Stimulated activated CD8-positive, alpha-beta memory T cell treated with anti-CD3 and anti-CD28 coated beads, Interleukin-2, amount 100 ng/mL, for 1 hour (primary cell): ENCODE measurements at places on chromosomes 13 and 19.
A peak's percentile ranks its signal among the peaks of the same experiment; 100 is the strongest.

DNA sequence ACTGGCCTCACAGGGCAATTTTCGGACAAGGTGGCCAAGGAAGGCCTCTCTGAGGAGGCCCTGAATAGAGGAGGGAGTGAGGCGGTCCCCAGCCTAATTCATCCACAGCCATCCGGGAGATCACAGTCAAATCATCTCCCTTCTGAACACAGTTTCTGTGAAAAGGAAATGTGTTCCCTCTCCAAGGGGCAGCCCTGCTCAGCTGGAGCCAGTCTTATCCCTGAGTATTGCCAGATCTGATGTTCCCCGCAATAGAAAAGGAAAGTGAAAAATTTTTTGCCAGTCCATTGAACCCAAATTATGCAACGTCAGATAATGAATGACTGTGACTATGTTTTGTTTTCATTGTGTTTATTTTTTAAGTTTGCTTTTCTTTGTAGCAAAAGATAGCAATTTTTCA is 125.9 kb downstream of the SIPA1L3 start:
- no peak for DNase-seq

GRCh38 chr13:97387890-97388289 is 46.1 kb upstream of the RAP2A start:
- DNase-seq, result no peak

DNA sequence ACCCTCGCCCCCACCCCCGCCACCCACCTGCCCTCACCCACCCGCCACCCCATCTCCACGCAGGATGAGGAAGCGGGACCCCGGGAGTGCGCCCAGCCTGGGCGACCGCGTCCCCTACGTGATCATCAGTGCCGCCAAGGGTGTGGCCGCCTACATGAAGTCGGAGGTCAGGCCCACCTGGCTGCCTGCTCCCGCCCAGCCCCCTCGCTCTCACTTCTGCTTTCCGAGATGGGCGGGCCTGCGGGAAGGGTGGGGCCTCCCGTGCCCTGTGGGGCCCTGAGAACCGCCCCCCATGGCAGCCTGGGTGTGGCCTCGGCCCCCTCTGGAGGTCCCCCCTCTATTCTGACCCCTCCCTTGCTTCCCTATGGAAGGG is 3.1 kb upstream of the SPIB start:
- no peak for DNase-seq

- no peak for DNase-seq
These were observed 30.8 kb downstream of the SMARCA4 start for GRCh38 chr19:10991521-10992081.

- no peak for DNase-seq
These were observed 366.2 kb downstream of the DNAJC15 start for GRCh38 chr13:43389573-43389972.

DNA sequence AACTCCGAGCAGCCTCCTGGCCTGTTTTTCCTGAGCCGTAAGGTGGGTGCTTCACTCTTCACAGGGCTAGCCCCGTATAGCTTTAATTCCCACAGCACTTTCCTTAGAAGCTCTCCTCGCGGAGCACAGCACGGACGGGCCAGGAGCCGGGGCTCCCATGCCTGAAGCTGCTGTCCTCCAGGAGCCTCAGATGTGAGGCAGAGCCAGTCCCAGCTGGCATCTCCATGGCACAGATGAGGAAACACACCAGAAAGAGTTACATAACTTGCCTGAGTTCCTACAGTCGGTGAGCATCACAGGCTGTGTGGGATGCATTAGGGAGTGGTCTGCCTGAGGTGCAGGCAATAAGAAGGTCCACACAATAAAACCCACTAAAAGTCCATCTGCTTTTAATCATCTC is 118.5 kb downstream of the ATP8A2 start:
- no peak for DNase-seq

DNA sequence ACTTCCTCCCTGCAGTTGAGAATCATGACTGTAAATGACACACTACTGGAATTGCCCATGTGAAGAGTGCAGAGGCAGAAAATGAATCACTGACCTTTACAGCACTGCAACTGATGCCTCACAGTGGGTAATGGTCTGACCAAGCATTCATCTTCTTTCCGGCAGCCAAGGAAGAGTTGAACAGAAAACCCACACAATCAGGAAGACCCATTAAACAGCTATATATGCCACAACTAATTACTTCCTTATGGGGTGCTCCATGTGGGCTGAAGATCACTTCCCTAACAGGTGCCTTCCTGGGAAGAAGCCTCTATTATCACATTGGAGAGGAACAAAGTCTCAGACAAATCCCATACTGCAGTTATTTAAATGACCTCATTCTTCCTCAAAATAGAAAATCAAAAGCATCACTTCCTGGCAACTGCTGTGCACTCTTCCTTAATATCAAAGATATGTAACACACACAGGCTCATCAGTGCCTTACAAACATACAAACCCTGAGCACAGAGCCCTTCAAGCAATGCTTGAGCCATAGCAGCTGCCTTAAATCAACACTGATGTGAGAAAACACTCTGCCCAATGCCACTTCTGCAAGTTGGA is 45.8 kb downstream of the RUBCNL start:
- DNase-seq, result no peak

- no peak for DNase-seq
These were observed 20.5 kb downstream of the CARS2 start for GRCh38 chr13:110685305-110686020.

DNA sequence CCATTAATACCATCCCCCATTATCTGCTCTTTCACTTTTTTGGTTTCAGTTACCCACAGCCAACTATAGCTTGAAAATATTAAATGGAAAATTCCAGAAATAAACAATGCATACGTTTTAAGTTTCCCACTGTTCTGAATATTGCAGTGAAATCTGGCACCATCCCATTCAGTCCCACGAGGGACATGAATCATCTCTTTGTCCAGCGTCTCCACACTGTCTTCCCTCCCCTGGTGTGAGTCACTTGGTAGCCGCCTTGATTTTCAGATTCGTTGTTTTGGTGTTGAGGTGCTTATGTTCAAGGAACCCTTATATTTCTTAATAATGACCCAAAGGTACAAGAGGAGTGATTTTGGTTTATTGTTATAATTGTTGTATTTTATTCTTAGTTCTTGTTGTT is 246.1 kb downstream of the DCT start:
- no peak for DNase-seq

DNA sequence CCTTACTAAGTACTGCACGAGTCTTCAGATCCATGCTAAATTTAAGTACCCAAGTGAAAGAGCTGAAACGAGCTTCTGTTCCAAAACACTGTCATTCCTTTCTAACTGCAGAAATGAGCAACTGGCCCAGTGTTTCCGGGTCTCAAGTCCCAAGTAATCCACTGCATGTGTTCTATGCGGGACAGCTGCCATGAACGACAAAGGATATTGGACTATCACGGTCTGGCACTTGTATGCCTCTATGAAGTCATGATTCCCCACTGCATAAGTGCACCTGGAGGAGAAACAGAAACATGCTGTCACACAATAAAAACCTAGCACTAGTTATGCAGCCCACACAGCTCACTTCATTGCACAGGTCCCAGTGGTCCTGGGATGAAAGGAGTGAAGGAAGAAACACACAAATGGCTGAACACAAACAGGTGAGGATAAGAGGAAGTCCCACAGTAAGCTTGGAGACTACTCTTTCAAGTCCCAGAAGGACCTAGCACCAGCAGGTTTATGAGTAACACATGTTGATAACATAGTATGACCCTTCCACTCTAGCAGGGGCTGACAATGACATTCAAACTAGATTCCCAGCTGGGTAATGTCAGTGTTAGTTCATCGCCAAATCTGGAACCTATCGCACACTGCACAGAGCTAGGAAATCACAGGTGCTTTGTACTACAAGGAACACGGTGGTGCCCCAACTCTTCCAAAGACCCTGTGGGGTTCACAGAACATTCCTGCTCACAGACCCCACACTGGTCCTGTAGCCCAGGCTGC is 11.3 kb downstream of the PCID2 start:
- DNase-seq, result no peak

DNA sequence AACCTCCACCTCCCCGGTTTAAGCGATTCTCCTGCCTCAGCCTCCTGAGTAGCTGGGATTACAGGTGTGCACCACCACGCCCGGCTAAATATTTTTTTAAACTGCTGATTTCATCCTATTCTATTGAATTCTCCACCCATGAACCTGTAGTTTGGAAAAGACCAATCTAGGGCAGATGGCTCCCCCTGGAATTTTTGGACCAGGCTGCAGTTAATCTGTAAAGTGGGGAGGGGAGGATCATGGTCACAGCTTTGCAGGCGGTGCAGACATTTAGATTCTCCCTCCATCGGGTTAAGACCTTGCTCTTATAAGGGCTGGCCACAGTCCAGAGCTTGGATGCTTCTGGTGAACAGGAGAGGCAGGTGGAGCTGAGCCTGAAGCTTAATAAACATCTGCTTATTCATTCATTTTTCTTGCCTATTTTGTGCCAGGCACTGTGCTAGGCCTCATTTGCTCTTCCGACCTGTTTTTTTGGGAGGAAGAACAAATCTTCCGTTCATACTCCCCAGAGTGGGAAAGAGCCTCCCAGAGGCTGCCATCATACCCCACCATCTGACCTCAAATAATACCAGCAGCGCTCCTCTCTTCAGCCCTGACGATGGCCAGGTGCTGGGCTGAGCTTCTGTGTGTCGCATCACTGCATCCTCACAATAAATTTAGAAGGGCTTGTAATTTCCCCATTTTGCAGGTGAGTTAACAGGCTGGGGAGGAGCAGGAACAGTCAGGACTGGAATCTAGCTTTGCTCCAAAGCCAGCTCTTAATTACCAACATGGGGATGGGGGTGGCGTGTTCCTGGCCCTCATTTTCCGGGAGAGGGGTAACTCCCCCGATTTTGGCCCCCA is 902 bp upstream of the CCDC106 start:
- no peak for DNase-seq

DNA sequence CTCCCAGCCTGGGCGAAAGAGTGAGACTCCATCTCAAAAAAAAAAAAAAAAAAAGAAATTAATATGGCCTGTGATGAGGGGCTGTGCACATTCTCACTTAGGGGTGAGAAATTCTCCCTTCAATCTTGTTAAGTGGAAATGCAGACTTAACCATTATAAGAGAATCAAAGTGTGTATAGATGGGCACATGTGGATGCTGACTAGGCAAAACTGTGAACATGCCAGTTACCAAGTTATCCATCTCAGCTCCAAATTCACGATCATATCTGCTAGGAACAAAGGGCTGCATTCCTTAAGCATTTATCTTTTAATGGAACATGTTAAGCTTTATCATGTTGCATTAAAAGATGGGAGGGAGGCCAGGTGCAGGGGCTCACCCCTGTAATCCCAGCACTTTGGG is 4.3 kb downstream of the ZNF560 start:
- DNase-seq, result no peak

- DNase-seq, result no peak
These were observed 3.9 kb downstream of the TTYH1 start for GRCh38 chr19:54418930-54419800.

DNA sequence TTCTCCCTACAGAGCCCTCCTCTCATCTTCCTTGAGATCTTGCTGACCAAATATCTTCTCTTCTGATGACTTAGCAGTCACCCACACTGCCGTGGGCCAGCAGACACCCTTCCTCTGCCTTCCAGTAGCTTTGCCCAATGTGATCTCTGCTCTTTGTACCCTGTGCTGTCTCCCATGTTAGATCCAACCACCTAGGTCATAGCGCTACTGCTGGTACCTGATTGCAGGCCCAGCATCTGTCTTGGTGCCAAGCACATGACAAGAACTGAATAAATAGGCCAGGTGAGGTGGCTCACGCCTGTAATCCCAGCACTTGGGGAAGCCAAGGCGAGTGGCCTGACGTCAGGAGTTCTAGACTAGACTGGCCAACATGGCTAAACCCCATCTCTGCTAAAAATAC is 149.7 kb downstream of the TM9SF2 start:
- DNase-seq, result no peak

DNA sequence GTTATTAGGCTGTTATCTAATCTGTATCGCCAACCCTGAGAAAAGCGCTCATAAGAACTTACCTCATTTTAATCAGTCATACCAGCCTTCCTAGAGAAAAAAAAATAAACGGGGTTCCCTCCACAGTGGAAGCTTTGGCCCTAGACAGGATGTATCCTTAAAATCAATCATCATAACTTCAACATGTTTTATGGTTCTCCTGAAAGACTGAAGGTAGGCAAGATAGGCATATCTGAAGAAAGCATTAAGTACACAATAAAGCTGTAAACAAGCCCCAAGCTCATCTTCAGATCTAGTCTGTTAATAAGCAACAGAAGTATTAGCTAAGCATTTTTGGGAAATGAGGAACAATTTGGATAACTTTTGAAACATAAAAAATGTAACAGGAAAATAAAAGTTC is 18.7 kb upstream of the SERP2 start:
- no peak for DNase-seq

- DNase-seq, result peak; percentile 50
These were observed 3.1 kb downstream of the KISS1R start for GRCh38 chr19:920051-920864.

DNA sequence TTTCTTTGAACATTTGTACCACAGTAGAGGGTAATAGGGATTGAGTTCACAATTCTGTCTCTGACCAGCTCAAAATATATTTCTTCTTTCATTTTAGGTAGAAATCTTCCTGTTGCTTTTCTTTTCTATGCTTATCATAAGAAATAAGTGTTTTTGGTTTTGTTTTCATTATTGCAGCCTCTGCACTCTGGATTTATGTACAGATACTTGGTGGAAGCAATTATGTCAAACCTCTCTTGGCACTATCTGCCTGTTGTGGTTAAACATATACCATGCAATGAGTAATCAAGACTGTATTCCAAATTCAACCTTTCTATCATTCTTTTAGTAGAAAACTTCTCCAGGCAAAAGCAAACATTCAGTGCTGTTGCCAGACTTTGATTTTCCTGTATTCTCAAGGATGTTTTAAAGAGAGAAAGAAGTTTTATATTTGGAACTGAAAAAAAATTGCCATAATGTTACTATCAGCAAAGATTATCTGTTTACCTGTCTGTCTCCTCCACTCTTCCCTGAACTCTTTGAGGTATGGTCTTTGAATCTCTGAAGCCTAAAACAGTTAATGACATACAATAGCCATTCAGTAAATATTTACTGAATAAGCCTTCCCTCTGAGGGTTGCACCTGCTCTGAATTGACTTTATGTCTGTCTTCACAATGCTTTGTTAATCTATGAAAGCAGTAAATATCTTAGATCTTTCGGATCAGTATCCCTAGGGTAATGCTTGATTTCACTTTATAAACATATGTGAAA is 612.5 kb upstream of the PRR20A start:
- no peak for DNase-seq

- no peak for DNase-seq
These were observed 64.5 kb upstream of the SLC10A2 start for GRCh38 chr13:103130681-103131210.

DNA sequence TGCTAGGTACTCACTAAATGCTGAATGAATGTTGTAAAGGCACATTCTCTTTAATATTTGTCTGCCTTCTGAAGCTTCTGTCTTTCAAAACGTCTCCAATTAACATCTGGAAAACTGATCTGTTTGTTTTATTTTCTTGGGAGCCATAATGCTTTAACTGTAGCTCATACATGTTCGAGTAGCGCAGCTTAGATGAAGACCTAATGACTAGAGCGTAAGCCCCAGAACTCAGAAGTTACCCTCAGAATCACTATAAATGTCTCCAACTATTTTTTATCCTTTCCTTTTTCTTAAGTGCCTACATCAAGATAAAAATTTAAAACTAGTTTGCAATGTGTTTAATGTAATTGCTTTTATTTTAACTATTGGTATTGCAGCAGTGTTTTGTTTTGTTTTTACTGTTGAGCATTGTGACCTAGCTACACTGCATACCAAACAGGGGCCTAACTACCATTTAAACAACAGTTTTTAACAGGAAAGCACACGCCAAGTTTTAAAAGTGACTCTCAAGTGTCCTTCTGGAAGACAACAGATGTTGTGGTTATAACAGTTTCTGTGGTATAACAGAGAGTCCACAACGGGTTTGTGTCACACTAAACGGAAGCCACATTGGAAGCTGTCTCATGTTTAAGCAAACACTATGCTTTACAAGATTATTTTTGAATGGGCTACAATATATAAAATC is 42.0 kb downstream of the MRPL57 start:
- no peak for DNase-seq
